ENCODE measurements at places on chromosomes 4 and X.

- no peak for DNase-seq
These were observed 18.4 kb upstream of the DDX60 start for GRCh38 chr4:168336837-168337549.

DNA sequence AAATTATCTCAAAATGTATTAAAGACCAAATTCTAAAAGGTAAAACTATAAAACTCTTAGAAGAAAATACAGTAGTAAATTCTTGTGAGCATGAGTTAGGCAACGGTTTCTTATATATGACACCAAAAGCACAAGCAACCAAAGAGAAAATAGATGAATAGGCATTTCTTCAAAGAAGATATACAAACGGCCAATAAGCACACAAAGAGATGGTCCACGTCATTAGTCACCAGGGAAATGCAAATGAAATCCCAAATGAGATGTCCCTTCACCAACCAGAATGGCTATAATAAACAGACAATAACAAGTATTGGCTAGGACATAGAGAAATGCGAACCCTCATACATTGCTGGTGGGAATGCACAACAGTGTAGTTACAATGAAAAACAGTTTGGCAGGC lies 44.6 kb downstream of the RAB33A start:
- no peak for DNase-seq

DNA sequence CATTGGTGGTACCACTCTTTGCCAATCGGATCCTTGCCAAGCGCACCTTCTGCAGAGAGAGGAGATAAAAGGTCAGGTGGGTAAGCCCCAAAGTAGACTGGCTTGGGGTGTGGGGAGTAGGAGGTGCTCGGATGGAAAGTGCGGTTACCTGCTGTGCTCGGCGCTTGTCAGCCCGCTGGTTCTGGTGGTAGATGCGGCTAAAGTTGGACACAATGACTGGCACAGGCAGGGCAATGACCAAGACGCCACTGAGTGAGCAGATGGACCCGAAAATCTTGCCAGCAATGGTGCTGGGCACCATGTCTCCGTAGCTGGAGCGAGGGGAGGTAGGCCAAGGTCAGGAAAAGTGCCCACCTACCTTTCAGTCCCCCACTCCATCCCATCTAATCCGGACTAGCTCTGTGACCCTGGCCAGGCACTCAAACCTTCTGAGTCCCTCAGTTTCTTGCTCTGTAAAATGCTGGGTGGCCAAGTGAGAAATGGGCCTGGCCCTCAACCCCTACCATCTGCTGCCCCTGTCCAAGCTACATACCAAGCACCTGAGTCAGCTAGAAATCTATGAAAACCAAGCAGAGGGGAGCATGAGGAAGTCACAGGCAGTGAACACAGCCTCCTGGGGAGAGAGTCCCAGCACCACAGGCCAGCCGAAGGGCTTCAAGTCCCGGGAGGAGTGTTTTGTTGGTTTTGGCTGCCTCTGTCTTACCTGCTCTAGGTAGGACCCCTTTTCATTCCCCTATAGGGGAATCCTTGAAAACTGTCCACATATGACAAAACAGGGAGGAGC lies 4.7 kb downstream of the KCND1 start:
- DNase-seq, result no peak

GRCh38 chr4:184273166-184274147 lies 55.8 kb upstream of the ENPP6 start:
- no peak for DNase-seq

- peak; percentile 85 for DNase-seq
These were observed at the start of gene CTPS2 for GRCh38 chrX:16712548-16713155. Gene CTPS2, minus strand, starts transcription at chrX:16712669. Its CDS starts 9,767 bp downstream, at chrX:16702902.

Data from activated CD4-positive, alpha-beta T cell treated with anti-CD3 and anti-CD28 coated beads, Interleukin-2, amount 10 ng/mL, durations not matched to agents 24 days and 14 days (primary cell).